ENCODE measurements at places on chromosomes 11 and 22.
A peak's percentile ranks its signal among the peaks of the same experiment; 100 is the strongest.

DNA sequence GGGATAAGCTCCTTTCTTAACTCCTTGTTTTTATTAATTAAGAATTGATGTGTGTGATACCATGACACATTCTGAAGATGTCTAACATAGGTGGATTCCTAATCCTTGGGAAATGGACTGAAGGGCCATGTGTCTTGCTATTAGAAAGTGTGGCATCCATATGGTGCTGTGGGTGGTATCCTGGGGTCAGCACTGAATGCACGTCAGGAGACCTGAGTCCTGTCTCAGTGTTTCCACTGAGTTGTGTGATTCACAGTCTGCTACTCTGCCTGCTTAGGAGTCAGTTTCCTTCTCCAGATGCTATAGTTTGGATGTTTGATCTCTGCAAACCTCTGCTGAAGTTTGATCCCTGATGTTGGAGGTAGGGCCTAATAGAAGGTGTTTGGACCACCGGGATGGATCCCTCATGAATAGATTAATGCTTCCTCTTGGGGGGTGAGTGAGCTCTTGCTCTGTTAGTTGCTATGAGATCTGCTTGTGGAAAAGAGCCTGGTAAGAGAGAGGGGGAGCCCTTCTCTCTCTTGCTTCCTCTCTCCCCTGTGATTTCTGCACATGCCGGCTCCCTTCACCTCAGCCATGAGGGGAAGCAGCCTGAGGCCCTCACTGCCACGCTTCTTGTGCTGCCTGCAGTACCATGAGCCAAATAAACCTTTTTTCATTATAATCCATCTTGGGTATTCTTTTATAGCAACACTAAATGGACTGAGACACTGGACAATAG is 666.5 kb downstream of the NTM start:
- DNase-seq = no peak

GRCh38 chr11:1456596-1457325 is 29.8 kb downstream of the MOB2 start:
- no peak for DNase-seq

GRCh38 chr22:39148727-39149535 is 3.5 kb downstream of the CBX7 start:
- no peak for DNase-seq

DNA sequence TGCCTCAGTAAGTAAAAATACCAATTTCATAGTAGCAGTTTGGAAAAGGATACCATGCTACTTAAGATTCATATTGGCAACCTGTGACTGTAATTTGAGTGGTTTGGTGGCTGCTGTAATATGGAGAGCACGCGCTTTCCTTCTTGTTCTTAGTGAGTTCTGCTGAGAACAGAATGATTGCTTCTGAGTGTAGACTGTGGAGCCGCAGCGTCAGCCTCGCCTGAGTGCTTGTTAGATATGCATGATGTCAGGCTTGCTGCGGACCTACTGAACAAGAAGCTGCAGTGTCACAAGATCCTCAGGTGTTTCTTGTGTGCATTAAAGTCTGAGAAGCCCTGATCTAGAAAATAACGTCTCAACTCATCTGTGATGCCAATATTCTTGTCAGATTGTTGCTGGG is 143.2 kb downstream of the ARHGAP42 start:
- DNase-seq = no peak

DNA sequence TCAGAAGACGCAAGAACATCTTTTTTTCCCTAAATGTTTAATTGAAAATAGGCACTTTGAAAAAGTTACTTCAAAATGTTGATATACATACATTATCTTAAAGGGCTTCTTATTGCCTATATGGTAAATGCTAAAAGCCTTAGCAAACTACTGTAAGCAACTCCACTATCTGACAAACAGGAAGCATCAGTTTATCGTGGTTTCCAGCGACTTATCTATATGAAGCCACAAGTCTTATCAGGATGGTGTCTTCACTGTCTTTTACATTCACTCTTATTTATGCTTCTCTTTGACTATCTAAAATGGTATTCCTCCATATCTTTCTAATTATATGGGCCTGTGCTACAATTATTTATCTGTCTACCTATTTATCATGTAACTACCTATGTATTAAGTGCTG is 2091.9 kb downstream of the LRRC4C start:
- no peak for DNase-seq

- no peak for DNase-seq
Observed at GRCh38 chr22:20010307-20011122, 6.1 kb downstream of the ARVCF start.

DNA sequence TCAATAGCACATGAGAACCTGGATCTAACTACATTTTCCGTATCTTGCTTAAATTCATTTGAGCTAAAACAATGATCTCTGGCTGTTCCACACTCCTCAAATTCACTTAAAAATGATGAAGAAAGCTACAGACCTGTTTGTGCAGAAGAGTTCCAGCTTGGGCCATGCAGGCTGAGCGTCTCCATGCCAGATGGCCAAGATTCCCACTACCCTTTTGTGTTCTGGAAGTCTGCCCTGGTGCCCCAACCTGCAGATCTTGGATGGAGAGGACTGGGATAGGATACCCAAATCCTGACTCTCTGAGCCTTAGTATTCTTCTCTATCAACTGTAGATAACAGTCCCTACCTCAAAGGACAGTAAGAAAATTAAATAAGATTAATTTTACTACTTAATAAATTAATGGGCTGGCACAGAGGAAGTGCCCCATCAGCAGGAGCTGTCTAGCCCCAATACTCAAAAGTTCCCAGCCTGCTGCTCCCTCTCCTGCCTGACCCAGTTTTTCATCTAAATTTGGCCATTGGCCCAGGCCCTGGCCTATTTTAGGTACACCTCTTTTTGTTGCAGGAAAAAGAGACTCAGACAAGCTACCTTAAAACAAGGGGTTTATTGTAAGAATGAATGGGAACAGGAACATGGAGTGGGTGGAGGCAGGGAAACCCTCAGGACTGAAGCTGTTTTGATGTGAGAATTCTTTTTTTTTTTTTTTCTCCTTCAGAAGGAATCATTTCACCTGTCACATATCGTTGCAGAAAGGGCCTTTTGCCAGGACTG is 81.4 kb upstream of the GRK3 start:
- no peak for DNase-seq

GRCh38 chr22:23128269-23129108 is 13.3 kb downstream of the RSPH14 start:
- DNase-seq = peak; percentile 70

DNA sequence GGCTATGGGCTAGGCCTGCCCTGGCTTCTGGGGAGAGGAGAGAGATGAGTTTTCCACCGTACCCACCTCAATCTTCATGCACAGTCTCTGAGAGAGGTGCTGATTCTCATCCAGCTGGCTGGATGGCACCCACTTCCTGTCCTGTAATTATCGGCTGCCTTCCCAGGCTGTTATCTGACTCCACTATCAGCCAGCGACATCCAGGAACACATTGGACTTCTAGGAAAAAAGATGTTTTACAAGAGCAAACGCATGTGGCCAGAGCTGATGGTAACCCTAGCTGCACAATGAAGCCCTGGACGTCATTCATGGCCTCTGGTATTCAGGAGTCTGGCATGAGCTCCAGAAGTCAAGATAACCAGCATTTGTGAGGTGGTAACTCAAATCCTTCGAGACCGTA is 137.4 kb downstream of the EHF start:
- no peak for DNase-seq

GRCh38 chr11:66011239-66011784 is 496 bp upstream of the CST6 start:
- DNase-seq = no peak

GRCh38 chr22:42261296-42261695 is 9.2 kb downstream of the TCF20 start:
- no peak for DNase-seq

DNA sequence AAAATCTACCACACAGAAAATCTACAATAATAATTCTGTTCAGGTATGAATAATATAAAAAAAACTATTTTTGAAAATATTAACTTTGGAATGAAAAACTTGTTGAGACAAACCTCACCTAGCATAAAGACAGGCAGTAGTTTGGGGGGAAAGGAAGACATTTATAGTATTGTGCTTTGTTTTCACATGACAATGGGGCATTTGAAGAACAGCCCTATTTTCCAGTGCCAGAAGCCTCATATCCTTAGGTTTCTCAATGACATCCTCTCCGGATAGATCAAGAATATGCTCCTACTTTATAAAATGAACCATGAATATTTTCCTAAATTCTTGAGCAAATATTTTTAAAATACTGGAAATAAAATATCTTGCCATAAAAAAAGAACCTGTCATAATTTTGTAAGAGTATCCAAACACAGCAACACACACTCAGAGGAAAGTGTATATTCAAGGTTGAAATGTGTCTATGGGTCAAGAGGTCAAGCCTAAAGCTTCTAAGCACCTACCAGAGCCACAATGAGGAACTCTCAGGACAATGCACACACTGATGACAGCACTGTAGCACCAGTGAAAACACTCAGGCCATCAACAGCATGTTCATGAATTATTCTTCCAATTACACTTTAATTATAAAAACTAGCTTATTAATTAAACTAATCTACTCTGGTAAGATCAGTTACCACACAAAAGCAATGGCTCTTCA is 68.7 kb downstream of the MRTFA start:
- no peak for DNase-seq

DNA sequence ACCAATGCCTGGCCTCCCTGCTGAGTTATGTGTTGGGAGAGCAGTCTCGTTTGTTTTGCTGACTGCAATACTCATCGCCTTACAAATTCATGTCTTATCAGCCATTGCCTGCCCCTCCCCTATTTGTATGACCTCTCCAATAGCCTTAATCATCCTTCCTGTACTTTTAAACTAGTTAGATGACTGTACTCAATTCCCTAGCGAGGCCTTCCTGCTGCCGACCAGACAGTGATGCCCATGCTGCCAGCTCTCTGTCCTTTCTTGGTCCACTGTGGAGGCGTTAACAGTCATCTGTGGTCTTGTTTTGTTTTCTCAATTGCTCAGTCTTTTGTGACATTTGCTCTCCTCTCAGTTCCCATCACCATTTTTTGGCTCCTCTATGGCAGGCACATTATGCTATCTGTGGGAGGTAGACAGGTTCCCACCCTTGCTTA is 20.3 kb upstream of the YPEL1 start:
- no peak for DNase-seq

GRCh38 chr11:63251312-63251711 is 7.9 kb upstream of the SLC22A25 start:
- no peak for DNase-seq

GRCh38 chr22:29344137-29344536 is 28.6 kb upstream of the RASL10A start:
- DNase-seq = no peak

DNA sequence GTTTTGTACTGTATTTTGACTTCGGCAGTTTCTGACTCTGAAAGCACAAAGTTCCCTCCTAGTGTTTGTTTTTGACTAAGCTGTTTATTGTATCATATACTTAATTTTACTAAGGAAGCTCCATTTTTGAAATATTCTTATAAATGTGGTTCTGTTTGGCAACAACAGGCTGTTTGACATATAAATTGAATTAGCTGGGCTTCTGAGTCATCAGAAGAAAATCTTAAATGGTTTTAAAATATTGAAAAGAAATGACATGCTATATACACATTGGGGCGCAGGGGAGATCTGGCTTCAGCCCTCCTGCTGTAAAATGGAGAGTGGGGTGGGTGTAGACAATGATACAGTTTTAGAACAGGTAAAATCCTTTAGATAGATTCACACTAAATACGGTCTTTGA is 38.6 kb downstream of the SHISA8 start:
- DNase-seq = no peak

Measured in H1 (cell line).